ENCODE measurements at places on chromosomes 12 and 14. TPM values are rescaled to one million over a fixed set of nuclear protein-coding genes. Genes with fewer than 3 reads are reported as not detected.

- no peak for DNase-seq
Observed at GRCh38 chr14:61125041-61125866, 144.2 kb downstream of the SLC38A6 start.

DNA sequence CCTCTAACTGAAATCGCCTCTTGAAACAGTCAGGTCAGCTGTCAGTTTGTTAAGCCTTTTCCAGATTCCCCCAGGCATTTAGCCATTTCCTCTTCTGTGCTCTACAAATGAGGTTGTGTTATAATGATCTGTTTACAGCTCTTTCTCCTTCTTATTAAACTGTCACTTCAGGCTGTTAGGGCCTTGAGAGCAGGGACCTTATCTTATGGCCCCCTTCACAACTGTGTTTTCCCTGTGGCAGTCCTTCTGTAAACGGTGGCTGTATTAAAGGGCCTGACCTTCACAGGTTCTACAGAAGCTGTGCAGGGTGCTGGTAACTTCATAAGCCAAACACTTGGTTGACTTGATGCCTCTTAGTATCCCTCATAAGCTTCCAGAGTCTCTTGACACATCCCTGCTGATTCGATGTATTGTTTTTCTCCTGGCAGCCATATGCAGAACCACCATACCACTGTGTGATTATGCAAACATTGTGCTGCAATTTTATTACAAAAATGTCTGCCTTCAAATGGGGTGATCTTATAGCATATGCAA lies 104.7 kb downstream of the PLEKHA5 start:
- DNase-seq, result no peak

KCNMB4 gene
- 1.6 TPM for total RNA-seq

DNA sequence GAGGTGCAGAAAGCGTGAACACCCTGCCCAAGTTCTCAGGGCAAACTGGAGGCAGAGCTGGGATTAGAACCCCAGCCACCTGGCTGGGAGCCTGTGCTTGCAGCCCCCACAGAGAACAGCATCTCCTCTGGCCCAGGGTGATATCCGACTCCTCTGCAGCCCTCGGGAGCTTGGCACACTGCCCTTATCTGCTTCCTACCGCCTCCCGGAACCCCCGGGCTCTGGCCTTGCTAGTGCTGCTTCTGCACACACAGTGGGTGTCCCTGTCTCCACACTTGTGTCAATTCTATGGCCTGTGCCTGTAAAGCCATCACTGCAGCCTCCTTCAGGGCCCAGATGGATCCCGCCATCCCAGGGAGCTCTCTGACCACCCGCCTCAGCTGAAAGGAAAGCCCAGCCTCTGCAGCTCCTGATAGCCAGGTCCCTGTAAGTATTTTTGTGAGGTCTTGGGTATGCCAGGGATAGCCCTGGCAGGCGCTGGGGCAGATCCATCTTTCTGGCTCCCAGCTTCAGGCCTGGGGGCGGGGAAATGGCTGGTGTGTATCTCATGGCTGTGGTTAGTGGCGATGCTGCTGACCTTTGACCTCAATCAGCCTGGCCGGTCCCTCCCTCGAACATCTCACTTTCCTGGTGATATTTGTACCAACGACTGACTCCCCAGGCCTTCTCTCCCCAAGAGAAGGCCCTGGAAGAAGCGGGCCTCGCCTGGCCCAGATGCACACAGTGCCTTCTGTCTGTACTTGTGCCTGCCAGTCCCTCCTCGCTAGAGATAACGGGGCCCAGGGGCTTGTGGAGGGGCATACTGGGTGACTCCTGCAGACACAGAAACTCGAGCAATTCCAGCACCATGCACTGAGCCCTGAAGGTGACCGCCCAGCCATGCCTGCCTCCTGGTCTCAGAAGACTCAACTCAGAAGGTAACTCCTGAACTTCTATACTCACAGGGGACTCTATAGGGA lies 183.8 kb downstream of the CALM1 start:
- DNase-seq, result no peak

TNS2 gene
- total RNA-seq, result 292 TPM

- DNase-seq, result no peak
Observed at GRCh38 chr14:92897922-92898565, 24.9 kb upstream of the CHGA start.

TAS2R42 gene
- total RNA-seq, result not detected

DNA sequence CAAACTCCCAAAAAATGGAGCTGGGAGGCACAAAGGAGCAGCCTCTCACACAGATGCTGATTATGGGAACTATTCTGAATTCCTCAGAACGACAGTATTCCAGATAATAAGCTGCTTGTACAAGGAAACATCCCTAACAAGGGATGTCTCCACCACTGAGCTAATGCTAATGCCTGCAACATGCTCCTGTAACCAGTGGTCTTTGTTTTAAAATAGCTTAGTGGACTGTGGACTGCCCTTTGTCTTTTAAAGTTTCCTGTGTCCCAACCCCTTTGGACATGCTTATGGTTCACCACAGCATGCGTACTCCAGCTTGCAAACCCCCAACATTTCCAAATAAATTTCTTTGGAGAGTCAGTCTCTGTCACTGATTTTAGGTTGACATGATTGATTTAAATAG lies 16.4 kb upstream of the PITPNM2 start:
- no peak for DNase-seq

GRCh38 chr12:6215120-6215807 lies 15.1 kb downstream of the CD9 start:
- DNase-seq, result no peak

DNA sequence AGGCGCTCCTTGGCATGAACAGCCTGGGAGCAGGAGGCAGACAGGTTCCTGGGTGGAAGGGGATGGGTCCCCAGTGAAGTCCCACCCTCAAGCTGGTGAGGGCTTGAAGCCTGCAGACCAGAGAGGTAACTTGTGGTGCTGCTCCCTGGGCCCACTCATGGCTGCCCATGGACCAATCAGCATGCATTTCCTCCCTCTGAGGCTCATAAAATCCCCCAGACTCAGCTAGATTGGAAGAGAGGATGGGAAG lies 50.2 kb downstream of the A2M start:
- no peak for DNase-seq

SERPINA12 gene
- not detected for total RNA-seq

DNA sequence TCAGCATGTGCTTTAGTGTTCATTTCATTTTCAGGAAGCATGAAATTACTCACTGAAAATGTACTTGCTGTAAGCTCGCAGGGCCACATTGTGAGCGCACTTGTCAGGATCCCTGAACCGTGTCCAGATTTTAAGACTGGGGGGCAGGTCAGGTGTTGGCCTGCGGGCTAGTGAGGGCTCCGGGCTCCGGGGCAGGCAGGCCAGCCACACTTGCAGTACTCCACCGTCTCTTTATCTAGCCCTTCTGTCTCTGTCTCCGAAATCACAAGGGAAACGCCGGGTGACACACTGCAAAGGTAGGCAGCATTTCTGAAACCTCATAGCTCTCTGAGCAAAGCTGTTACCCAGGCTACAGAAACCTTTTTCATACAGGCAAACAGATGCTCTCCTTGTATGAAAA lies 98.7 kb downstream of the EML1 start:
- no peak for DNase-seq

DNA sequence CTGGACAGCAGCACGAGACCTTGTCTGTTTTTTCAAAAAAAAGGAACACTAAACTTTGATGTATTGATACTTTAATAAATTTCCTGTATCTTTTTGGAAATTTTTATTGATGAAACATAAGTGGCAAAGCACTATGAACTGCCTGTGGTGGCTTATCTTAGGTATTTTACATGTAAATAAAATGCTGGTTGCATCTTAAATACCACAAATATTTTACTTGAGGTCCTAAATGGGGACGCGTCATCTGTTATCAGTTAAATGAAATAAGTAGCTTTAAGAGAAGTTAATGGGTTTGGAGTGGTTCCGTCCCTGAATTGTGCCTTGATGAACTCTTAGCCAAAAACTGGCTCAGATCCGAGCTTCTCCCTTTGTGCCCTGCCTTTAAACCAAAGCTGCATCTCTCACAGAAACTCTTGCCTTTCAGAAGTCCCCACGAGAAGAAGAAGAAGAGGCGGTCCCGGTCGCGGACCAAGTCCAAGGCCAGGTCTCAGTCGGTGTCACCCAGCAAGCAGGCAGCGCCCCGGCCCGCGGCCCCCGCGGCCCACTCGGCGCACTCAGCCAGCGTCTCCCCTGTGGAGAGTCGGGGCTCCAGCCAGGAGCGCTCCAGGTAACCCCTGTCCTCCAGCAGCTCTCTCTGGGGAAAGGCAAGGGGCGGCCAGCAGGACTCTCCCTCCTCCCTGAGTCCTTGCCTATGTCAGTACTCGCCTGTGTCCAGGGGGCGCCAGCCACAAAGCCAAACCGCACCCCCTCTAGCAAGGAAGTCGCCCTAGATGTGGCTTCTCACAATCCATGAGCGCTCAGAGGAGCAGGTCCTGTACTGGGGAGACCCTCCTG lies 31.2 kb upstream of the MMP17 start:
- DNase-seq, result no peak

DNA sequence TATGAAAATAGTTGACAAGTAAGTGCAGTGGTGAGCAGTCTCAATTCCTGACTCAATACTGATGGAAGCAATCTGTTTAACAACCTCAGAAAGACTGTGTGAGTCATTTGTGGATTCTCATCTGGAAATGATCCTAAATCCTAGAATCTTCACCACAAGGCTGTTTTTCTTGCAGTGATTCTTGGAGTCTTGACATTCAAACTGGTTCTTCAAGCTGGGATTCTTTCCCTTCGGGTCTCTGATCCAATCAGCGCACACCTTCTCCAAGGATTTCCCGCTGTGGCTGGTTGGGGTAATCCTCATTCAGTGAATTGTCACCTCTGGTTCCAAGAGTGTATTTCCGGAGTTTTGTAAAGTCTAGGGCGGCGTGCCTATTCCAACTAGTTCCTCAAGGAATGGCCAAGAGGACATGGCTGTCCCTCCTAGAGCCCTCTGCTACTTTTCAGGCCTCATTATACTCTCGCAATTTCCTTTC lies 37.7 kb upstream of the FOXJ2 start:
- DNase-seq, result no peak

- no peak for DNase-seq
Observed at GRCh38 chr14:23567186-23568020, at the start of gene AP1G2. AP1G2 (minus strand) TSS chr14:23567791; CDS start chr14:23567314, 477 bp downstream.

GRCh38 chr12:63040526-63041220 lies 105.7 kb upstream of the PPM1H start:
- DNase-seq, result no peak

- no peak for DNase-seq
Observed at GRCh38 chr14:60655119-60655897, 6.0 kb upstream of the SIX1 start.

DNA sequence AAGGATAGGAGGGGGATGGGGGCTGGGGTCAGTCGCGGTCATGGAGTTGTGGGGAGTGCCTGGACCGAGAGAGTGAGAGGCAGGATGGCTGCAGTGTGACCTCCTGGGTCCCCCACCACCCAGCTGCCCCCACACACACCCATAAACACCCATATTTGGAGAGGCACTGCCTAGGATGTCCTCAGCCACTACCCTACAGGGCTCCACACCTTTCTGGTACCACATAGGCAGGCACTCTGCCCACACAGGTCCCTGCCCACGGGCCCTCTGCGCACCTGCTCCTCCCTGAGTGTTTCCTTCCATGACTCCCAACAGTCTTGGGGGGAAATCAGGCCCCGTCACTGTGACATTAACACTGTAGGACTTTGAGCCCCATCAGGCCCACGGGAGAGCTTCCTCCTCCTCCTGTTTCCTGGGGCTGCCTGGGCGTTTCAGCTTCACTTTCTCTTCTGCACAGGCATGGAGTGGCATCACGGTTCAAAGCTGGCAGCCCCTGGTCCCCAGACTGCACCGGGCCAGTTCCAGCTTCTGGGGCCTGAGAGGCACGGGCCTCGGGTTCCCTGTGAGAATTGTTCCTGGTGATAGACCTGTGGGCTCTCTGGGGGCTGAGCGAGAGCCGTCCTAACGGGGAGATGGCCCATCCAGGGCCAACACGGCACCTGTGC lies 207.0 kb upstream of the C14orf180 start:
- DNase-seq, result no peak

SPTB gene
- total RNA-seq, result 9.9 TPM

- no peak for DNase-seq
Observed at GRCh38 chr12:102483466-102483865, 3.1 kb upstream of the IGF1 start.
